ENCODE measurements at places on chromosomes 4 and X. TPM values are rescaled to one million over a fixed set of nuclear protein-coding genes. Genes with fewer than 3 reads are reported as not detected.

The GDPD2 gene
- not detected for total RNA-seq

The HGFAC gene
- total RNA-seq = not detected

The RBM46 gene
- total RNA-seq = not detected

The TEX13B gene
- not detected for total RNA-seq

The GLRA3 gene
- not detected for total RNA-seq

The IL1RAPL1 gene
- not detected for total RNA-seq

The CSN1S1 gene
- not detected for total RNA-seq

DNA sequence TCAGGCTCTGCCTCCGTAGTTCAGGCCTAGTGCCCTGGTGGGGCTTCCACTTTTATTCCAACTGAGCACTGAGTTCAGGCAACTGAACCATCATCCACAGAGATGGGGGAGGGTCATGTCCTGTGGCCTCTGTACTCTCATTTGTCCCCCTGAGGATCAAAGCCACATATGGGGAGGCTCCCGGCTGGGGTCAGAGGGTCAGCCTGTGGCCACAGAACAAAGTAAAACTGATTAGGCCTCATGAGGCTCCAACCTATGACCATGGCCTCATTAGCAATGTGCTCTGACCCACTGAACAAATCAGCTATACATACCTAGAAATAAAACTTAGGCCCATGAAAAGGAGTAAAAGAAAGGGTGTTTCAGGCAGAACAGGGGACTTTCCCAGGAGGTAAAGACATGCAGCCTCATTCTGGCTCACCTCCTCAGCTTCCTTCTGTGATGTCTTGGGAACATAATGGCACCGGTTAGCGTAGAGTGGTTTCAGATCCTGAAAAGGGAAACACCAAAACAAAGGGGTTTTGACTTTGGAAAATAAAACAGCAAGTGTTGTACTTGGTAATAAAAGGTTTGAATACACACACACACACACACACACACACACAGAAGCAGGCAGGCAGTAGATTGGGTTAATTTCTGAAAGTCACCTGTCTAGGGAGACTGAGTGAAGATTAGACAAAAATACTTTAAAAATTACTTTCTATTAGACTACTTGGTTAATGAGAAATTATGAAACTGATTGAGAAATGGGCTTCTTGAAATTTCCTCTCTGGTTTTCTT, 24.3 kb downstream of the TMEM255A start:
- H3K4me3 ChIP-seq = no peak overlapping the region
- H3K36me3 ChIP-seq = peaks cover 2% of the 10 kb centered on the region
- no peak overlapping the region for H3K27ac ChIP-seq
- H3K4me1 ChIP-seq = peaks cover 3% of the 10 kb centered on the region

- H3K4me3 ChIP-seq = no peak overlapping the region
- H3K27ac ChIP-seq = no peak overlapping the region
These were observed 44.8 kb downstream of the BANK1 start for GRCh38 chr4:101835121-101835904.

- no peak overlapping the region for H3K4me3 ChIP-seq
- no peak overlapping the region for H3K27ac ChIP-seq
- DNase-seq = no peak
- no peaks in the 10 kb centered on the region for H3K36me3 ChIP-seq
- no peaks in the 10 kb centered on the region for H3K4me1 ChIP-seq
These were observed 53.2 kb upstream of the ATXN3L start for GRCh38 chrX:13373027-13373426.

- no peaks in the 10 kb centered on the region for H3K27me3 ChIP-seq
- no peaks in the 10 kb centered on the region for H3K4me1 ChIP-seq
- DNase-seq = no peak
These were observed 792.0 kb downstream of the PCDH18 start for GRCh38 chr4:136740326-136740725.

GRCh38 chr4:130044788-130045531, 949.0 kb downstream of the C4orf33 start:
- no peaks in the 10 kb centered on the region for H3K4me1 ChIP-seq
- DNase-seq = no peak
- no peak overlapping the region for H3K4me3 ChIP-seq
- H3K36me3 ChIP-seq = no peaks in the 10 kb centered on the region
- H3K27ac ChIP-seq = no peak overlapping the region

- DNase-seq = no peak
- H3K36me3 ChIP-seq = peaks cover 2% of the 10 kb centered on the region
- no peak overlapping the region for H3K4me3 ChIP-seq
These were observed 50.5 kb upstream of the PUDP start for GRCh38 chrX:7198499-7198898.

GRCh38 chrX:119502727-119503483, 34.7 kb downstream of the SLC25A5 start:
- H3K27ac ChIP-seq = no peak overlapping the region
- peaks cover 6% of the 10 kb centered on the region for H3K4me1 ChIP-seq
- no peak for DNase-seq
- H3K4me3 ChIP-seq = no peak overlapping the region
- no peaks in the 10 kb centered on the region for H3K27me3 ChIP-seq

DNA sequence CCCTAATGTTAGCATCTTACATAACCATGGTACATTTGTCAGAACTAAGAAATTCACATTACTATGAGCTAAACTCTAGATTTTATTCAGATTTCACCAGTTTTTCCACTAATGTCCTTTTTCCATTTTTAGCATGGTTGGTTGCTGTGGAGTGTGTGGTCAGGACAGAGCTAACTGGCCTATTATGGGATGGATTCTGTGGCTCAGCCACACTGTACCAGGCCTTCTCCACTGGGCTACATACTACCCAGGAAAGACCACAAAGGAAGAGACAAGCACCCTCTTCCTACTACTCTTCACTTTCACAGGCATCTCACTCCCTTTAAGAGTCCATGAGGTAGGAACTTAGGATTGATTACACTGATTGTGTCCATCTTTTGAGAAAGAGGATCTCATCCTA, 67.4 kb downstream of the ZNF827 start:
- H3K27ac ChIP-seq = peak overlapping the region; percentile 67
- no peaks in the 10 kb centered on the region for H3K27me3 ChIP-seq
- H3K4me3 ChIP-seq = no peak overlapping the region
- peaks cover 5% of the 10 kb centered on the region for H3K36me3 ChIP-seq
- DNase-seq = no peak

DNA sequence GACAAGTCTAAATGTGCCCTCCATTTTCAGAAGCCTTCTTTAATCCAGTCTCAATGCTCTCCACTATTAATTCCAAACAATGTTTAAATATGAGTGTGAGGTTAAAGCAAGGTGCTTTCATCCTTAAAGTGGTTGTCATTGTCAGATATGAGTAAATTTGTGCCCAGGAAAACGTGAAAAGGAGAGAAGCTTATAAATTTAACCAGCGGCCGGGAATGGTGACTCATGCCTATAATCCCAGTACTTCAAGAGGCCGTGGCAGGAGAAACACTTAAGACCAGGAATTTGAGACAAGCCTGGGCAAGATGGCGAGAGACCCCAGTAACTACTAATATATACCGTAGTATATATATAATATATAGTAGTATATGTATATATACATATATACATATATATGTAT, 270.0 kb downstream of the ARHGAP24 start:
- no peaks in the 10 kb centered on the region for H3K4me1 ChIP-seq
- no peak for DNase-seq
- H3K27ac ChIP-seq = no peak overlapping the region
- peaks cover 4% of the 10 kb centered on the region for H3K27me3 ChIP-seq

GRCh38 chr4:141676087-141676670, 39.8 kb downstream of the IL15 start:
- H3K4me3 ChIP-seq = no peak overlapping the region
- H3K27me3 ChIP-seq = no peaks in the 10 kb centered on the region
- H3K27ac ChIP-seq = no peak overlapping the region
- DNase-seq = no peak
- H3K36me3 ChIP-seq = no peaks in the 10 kb centered on the region

- H3K27ac ChIP-seq = no peak overlapping the region
- peaks cover 22% of the 10 kb centered on the region for H3K27me3 ChIP-seq
- peaks cover 5% of the 10 kb centered on the region for H3K4me1 ChIP-seq
- H3K4me3 ChIP-seq = no peak overlapping the region
- DNase-seq = no peak
These were observed 153.6 kb downstream of the SOWAHB start for GRCh38 chr4:76744241-76744921.

DNA sequence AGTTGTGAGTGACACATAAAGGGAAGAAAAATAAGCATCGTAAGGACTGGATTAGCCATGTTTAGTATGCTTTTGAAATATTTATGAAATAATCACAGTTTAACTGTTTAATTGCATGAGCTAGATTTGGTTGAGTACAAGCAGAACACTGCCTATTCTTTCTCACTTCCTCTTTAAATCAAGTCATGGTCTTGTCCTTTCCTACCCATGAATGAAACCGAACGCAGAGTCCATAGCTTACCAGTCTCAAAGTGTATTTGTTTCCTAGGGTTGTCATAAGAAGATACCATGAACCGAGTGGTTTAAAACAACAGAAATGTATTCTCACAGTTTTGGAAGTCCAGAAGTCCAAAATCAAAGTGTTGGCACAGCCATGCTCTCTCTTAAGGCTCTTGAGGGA, 684.0 kb upstream of the MAGEB2 start:
- no peak for DNase-seq
- no peaks in the 10 kb centered on the region for H3K4me1 ChIP-seq
- no peak overlapping the region for H3K27ac ChIP-seq
- H3K36me3 ChIP-seq = no peaks in the 10 kb centered on the region

DNA sequence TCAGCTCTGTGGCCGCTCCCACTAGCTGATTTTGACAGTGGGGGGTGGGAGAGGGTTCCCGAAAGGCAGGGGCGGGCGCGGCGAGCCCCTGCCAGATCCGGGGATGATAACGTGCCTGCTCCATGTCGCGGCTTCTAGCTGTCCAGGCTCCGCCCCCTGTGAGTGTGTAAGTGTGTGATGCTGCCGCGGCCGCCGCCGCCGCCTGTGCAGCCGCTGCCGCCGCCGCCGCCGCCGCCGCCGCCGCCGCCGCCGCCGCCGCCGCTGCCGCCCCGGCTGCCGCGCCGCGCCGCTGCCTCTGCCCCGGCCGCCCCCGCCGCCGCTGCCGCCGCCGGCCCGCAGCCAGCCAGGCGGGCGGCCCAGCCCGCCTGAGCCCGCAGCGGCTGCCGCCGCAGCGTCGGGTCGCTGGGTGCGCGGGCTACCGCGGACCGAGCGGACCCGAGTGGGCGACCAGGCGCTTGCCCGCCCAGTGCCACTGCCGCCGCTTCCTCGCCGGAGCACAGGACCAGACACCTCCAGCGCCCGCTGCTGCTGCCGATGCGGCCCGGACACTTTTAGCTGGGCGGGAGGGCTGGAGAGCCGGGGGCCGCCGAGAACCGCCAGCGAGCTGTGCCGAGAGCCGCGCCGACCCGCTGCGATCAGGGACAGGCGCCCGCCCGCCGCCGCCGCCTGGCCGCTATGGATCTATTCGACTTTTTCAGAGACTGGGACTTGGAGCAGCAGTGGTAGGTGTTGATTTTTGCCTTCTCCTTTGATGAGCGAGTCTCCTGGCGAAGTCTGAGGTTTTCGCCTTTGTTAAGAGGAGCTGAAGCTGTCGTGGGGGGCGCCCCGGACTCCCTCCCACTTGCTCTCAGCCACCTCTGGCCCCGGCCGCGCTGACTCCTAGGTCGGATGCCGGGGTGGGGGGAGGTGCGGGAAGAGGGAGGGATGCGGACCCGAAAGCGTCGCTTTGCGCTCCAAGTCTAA, at the start of gene AFF2:
Gene AFF2 (plus strand): TSS at position 195 of the 963 bp plus-strand sequence. CDS start 481 bp downstream, at position 676.
- H3K27me3 ChIP-seq = no peaks in the 10 kb centered on the region
- H3K4me3 ChIP-seq = peak within 1 kb of the TSS; percentile 84
- no peaks in the 10 kb centered on the region for H3K4me1 ChIP-seq
- no peaks in the 10 kb centered on the region for H3K36me3 ChIP-seq
- no peak within 1 kb of the TSS for H3K27ac ChIP-seq

- no peaks in the 10 kb centered on the region for H3K4me1 ChIP-seq
- no peaks in the 10 kb centered on the region for H3K36me3 ChIP-seq
- no peak for DNase-seq
- no peak overlapping the region for H3K4me3 ChIP-seq
These were observed 53.2 kb downstream of the SORBS2 start for GRCh38 chr4:185758807-185759206.

GRCh38 chr4:14834382-14834781, 167.9 kb upstream of the CPEB2 start:
- H3K27ac ChIP-seq = no peak overlapping the region
- H3K36me3 ChIP-seq = no peaks in the 10 kb centered on the region
- no peaks in the 10 kb centered on the region for H3K4me1 ChIP-seq

DNA sequence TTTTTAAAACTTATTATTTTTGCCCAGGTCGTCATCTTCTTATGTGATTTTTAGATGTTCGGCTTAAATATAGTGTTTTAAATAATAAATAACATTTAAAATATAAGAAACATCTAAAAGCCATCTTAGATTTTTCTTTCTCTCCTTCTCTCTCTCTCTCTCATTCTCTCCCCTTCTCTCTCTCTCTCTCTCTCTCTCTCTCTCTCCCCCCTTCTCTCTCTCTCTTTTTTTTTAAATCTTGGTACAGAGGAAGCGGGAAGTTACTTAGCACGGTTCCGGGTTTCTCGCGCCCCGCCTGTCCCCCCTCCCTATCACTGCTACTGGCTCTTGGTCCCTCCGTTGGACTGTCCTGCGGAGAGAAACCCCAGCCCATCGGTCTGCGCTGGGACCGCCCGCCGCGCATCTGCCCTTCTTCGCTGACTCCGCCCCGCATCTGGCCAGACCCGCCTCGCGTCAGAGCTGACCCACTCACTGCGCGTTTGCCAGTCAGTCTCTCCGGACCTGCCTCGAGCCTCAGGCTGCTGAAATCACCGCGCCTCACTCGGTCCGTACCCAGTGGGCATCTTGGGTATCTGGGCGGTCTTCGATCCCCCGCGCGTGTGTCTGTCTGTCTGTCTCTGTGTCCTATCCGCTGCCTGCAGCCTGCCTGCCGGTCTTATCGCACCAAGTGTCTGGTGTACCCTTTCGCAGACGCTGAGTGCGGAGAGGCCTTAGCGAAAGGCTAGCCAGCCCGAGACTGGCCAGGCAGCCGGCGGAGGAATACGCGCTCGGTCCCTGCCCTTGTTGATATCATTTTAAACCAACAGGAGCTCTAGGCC, at the start of gene PABPC5:
Gene PABPC5 (plus strand): TSS at position 489 of the 818 bp plus-strand sequence. CDS start 739 bp downstream, outside the sequence.
- no peak within 1 kb of the TSS for H3K4me3 ChIP-seq
- H3K27ac ChIP-seq = no peak within 1 kb of the TSS
- H3K4me1 ChIP-seq = no peaks in the 10 kb centered on the region

DNA sequence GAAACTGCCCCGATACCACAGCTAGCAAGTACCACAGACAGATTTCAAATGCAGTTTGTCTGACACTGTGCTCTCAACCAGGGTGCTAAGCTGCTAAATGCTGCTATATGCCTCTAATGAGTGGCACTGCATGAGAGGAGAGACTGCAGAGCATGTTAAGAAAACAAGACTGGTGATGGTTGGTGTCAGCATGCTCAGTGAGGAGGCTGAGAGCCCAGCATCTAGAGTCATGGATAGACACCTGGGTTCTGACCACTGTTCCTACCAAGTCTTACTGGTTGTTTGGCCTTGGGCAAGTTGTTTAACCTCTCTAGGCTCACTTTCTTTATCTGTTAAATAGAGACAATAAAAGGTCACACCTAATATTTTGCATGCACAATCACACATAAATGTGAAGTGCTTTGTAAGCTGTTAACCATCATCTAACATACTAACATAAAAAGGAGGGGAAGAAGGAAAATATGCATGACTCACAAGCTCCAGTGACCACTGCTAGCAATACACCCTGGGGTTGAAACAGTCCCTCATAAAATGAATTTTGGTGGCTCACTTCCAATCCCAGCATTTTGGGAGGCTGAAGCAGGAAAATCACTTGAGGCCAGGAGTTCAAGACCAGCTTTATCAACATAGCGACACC, 20.7 kb downstream of the HHIP start:
- H3K4me1 ChIP-seq = no peaks in the 10 kb centered on the region
- H3K27ac ChIP-seq = no peak overlapping the region
- DNase-seq = no peak

- H3K4me3 ChIP-seq = no peak overlapping the region
- no peaks in the 10 kb centered on the region for H3K4me1 ChIP-seq
- H3K36me3 ChIP-seq = no peaks in the 10 kb centered on the region
- DNase-seq = no peak
- peaks cover 2% of the 10 kb centered on the region for H3K27me3 ChIP-seq
These were observed 353.1 kb upstream of the NR3C2 start for GRCh38 chr4:148795156-148795864.

All from T-helper 17 cell (primary cell).